ENCODE measurements at places on chromosomes 2 and 18.

DNA sequence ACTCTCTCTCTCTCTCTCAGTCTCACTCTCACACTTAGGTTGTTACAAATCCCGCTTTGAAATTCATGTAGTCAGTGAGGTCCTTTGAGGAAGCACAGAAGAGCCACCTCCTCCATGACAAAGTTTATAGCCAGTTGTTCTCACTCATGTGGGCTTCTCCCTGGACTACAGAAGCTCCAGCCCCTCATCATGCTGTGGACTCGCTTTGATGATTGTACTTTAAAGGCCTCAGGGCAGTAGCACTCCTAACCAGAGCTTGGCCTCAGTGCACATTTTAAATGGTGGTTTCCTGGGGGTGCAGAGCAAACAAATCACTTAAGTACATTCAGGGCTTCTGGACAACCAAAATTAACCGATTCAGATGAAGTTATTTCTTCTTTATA is 115.7 kb downstream of the MTCL1 start:
- DNase-seq = no peak

DNA sequence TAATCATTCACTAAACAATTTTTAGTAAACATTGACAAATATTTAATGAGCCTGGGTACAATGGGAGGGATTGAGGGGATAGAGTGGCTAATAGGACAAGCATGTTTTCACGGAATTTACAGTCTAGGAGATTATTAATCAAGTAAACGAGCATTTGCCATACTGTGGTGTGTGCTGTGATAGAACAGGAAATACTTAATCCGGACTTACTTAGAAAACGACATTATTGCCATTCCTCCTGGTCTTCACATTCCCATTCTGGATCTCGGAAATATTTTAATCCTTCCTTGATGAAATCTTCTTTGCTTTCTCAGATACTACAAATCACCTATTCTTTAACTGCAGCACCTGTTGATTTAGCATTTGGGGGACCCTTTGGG is 905 bp downstream of the TTLL4 start:
- DNase-seq = no peak

DNA sequence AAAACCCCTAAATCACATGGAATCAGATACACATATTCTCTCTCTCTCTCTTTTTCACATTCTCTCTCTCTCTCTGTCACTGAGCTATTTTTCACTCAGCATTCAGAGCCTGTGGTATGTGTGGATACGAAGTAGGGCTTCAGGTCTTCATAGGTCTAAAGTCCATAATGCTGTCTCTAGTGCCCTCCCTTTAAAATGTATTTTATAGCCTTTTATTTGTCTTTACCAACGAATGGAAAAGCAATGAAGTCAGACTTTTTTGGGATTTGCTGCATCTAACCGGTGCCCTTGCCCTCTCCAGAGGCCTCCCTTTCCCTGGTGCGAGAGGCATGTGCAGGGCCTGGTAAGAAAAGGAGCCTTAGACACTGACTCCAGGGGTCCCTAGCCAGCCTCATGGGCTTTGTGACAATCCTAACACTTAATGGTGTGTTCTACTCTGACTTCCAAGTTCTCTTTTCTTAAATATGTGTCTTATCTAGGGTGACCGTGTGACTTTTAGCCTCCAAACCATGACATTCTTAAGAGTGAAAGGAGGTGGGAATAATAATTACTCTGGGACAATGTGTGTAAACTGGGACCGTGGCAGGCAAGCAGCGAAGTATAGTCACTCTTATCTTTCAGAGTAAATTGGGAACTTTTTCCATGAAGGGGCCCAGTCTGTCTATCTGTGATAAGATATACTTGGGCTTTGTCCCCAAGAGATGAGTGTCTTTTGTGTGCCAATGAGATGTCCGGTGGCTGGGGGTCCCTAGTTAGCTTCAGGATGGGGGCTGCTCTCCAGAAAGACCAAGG is 101.1 kb downstream of the B3GNT2 start:
- no peak for DNase-seq

GRCh38 chr18:63067939-63068338 is 251.6 kb downstream of the BCL2 start:
- DNase-seq = peak; percentile 33

- no peak for DNase-seq
Observed at GRCh38 chr2:234676783-234677450, 180.0 kb upstream of the ARL4C start.

DNA sequence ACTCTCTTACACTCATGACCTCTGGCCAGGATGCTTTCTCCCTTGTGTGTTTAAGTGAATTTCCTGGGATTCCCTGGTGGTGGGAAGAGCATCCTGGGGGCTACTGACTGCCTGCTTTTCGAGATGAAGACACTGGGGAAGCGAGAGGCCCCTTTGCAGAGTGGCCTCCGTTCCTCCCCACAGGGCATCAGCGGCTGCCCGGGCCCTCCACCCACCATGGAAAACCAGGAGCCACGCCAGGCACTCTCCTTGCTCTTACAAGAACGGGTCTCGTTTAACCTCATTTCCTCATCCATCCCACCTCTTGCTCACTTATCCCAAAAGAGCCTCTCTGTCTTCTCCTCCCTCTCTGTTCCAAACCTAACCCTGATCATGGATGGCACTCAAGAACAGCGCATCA is 17.8 kb downstream of the CHST10 start:
- DNase-seq = no peak

DNA sequence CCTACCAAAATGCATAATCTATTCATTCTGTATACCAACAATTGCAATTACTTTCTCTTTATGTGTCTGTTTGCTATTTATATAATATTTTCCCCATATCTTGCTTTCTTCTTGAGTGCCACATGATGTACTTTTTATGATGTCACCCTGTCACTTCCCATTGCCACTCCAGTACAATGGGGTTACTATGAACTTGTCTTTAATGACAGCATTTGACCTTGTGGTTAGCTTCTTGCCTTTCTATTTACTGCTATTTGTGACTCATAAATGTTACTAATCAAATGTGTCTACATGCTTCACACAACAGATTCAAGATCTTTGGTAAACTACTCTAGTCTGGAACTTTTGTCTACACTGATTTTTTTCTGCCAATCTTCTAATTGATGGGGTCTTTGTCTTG is 486.3 kb downstream of the NR4A2 start:
- no peak for DNase-seq

GRCh38 chr2:199366406-199366805 is 91.3 kb downstream of the SATB2 start:
- DNase-seq = no peak

All from T-helper 2 cell (primary cell).